ENCODE measurements at places on chromosomes 5 and 9. TPM values are rescaled to one million over a fixed set of nuclear protein-coding genes. Genes with fewer than 3 reads are reported as not detected.

C5orf52 gene
- not detected for total RNA-seq

BTNL3 gene
- total RNA-seq: not detected

PCDHA9 gene
- 0.83 TPM for total RNA-seq

IGIP gene
- 4.5 TPM for total RNA-seq

BARHL1 gene
- total RNA-seq: not detected

ADAMTS19 gene
- not detected for total RNA-seq

CTSL gene
- 110 TPM for total RNA-seq

RANBP17 gene
- total RNA-seq: 12.8 TPM

SDHA gene
- total RNA-seq: 73.8 TPM

TGFBR1 gene
- 58.0 TPM for total RNA-seq

SPINK6 gene
- 10.8 TPM for total RNA-seq

GNE gene
- 16.5 TPM for total RNA-seq

CLTA gene
- total RNA-seq: 241 TPM

GADD45G gene
- 1.0 TPM for total RNA-seq

SOHLH1 gene
- not detected for total RNA-seq

MEIKIN gene
- not detected for total RNA-seq

KLF4 gene
- 66.4 TPM for total RNA-seq

ENTPD2 gene
- total RNA-seq: 15.5 TPM

DHFR gene
- 30.0 TPM for total RNA-seq

SPATA31D4 gene
- total RNA-seq: not detected

ECSCR gene
- not detected for total RNA-seq

KCTD16 gene
- total RNA-seq: 0.33 TPM

GABRP gene
- 0.28 TPM for total RNA-seq

RNF130 gene
- 18.4 TPM for total RNA-seq

RNF145 gene
- 63.2 TPM for total RNA-seq

PCDHB4 gene
- total RNA-seq: 1.5 TPM

EGFL7 gene
- total RNA-seq: 8.2 TPM

SPINK4 gene
- total RNA-seq: not detected

ENHO gene
- not detected for total RNA-seq

All from mammary epithelial cell (primary cell).